ENCODE measurements at places on chromosomes 6 and 20.

DNA sequence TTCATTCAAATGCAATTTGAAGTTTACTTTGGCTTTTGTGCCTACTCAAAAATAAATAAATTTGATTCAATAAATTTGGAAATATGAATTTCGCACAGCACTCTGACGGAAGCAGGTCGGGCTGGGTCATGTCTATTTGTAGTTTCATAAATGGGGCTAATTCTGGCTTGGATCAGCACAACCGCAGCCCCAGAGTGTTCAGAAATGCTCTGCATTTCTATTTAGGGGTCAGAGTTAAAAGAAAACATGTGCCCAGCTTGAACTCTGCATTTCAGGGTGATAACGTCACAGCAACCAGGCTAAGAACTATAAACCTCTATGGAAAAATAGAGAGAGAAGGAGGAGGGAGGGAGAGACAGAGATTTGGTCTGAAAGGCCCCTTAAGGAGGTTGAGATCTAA is 480.9 kb upstream of the NOX3 start:
- no peak for ATAC-seq

GRCh38 chr6:36510365-36510764 is 36.9 kb downstream of the STK38 start:
- ATAC-seq = no peak

DNA sequence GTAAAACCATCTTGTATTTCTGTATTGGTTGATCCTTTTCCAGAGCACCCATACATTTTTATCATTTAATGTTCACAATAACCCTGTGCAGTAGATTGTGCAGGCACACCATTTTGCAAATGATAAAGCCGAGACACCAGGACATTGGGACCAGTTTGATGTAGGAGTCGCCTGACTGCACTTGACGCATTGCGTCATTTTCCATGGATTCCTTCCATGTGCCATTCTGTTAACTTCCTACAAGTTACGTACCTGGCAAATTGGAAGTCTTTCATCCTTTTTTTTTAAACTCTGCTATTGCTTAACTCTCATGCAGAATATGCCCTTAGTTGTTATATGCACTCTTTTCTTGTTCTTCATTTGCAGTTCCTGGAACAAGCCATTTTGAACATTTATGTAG is 43.0 kb downstream of the PRPH2 start:
- ATAC-seq = no peak

- no peak for ATAC-seq
Observed at GRCh38 chr6:157442291-157442690, 61.3 kb downstream of the ZDHHC14 start.

DNA sequence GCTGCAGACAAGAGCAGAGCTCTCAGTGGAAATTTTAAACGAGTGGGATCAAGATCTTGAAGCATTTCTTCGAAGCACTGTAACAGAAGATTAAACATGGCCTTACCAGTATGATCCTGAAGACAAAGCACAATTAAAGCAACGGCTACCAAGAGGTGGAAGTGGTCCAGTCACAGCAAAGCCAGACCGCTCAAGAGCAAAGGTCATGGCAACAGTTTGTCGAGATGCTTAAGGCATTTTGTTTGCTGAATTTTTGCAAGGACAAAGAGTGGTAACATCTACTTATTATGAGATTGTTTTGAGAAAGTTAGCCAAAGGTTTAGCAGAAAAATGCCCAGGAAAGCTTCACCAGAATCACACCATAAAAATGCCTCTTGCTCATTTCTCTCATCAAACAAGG is 153.4 kb upstream of the CARMIL1 start:
- ATAC-seq = no peak

DNA sequence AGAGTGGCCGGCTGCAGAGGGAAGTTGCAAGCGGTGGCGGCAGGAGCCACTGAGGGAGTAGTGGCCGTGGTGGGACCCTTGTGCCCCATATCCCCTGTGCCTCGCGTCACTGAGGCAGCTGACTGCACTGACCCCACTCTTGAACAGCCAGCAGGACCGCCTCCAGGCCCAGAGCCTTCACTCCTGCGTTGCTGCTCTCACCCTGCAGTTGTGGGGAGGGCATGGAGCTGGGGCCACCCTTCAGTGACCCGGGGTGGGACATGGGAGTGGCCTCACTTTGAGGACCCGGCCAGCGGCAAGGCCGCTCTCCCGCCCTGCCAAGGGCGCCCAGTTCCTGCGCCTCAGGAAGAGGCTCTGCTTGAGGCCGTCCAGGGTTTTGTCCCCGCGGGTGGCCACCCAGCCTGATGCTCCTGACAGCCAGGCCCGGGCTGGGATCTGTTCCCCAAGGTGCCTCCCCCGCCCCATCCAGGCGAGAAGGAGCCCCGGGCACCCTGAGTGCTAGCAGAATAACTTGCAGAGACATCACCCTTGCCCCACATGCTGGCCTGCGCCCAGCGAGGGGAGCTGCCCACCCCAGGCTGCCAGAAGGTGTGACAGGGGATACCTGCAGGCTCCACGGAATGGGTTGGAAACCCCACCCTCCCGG is 44.4 kb downstream of the HLA-DRA start:
- no peak for ATAC-seq

- ATAC-seq = peak; percentile 56
Observed at GRCh38 chr20:1536893-1537730, 20.4 kb downstream of the SIRPD start.

- ATAC-seq = no peak
Observed at GRCh38 chr6:106077170-106077569, 9.0 kb upstream of the PRDM1 start.

DNA sequence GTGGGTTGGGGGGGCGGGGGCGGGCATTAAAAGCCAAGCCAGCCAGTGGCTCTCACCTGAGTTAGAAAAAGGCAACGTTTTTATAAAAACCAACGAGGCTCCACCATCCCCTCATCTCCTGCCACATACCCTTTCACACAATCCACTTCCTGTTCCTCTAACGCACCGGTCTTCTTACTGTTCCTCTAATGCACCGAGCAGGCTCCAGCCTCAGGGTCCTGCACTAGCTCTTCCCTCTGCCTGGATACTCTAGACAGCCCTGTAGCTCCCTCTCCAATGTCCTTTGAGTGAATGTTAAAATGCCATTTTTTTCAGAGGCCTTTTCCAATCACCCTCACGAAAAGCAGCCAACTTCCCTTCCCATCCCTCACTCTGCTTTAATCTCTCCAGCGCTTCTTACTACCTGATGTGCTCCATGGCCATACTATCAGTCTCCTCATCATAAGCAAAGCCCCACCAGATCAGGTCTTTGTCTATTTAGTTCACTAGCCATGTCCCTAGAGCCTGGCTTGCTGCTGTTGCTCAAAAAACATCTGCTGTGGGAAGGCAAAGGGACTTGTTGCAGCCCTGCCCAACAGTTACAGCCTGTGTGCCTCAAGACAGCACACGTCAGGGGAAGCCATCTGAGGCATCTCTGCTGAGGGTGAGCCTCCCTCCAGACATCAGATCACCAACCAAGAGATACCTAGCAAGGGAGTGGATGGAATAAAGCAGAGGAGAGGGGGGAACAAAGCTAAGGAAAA is 3.9 kb downstream of the FKBP1A start:
- no peak for ATAC-seq

- no peak for ATAC-seq
Observed at GRCh38 chr20:62980970-62981369, 25.8 kb downstream of the BHLHE23 start.

- ATAC-seq = no peak
Observed at GRCh38 chr6:7505189-7505699, 36.2 kb upstream of the DSP start.

GRCh38 chr6:166237617-166238016 is 70.0 kb upstream of the TBXT start:
- ATAC-seq = no peak
